ENCODE measurements at places on chromosomes 1 and 21. TPM values are rescaled to one million over a fixed set of nuclear protein-coding genes. Genes with fewer than 3 reads are reported as not detected.

GRCh38 chr1:223718850-223719249 is 6.5 kb downstream of the CAPN2 start:
- no peak for DNase-seq

DNA sequence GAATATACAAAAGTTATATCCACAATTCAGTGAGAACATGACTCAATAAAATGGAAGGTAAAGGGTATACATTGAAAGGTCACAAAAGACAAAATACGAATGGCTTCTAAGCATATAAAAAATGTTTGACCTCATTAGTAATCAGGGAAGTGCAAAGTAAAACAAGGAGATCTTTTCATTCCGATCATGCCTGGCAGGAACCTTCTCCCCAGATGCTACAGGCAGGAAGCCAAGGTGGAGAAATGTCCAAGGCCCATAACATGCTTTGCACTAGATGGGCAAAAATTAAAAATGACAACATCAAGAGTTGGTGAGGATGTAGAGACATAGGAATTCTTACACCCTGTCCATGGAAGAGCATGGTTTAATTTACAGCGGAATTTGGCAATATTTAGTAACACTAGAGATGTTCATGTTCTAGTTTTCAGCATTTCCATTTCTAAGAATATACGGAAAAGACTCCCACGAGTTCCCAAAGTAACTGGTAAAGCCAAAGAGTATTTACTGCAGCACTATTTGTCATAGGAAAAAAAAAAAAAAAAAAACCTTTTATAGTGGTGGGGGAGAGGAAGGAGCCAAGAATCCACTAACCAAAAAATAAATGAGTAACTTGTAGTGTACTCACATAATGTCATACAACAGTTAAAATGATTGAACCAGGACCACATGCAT is 184.5 kb upstream of the KAZN start:
- DNase-seq: no peak

DNA sequence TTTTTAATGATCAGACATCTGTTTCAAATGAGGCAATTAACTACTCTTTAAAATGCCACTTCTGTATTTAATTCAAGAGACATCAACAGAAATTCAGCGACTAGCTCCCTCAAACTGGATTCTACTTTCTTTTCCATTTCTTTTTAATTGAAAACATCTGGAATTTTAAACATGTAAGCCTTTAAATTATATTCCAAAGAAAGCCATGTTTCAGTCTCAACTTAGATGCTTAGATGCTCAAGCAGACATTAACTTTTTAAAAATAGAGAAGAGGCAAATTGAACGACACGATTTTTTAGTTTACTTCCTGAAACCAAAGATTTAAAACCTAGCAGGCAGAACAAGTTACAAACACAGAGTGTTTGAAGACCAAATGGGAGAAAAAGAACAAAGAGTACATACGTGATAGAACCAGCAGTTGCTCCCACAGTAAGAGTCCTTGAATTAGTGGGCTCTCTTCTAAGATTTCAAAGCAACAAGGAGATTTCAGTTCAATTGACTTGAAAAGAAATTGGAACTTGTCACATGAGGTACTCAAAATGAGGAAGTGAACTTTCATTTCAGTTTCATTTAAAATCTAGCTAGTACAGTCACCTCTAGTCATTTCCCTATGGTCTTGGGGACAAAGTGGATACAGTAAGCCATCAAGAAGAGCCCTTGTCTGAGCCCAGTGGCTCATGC is at the start of gene CTSS:
TSS of gene CTSS (minus strand) at position 483 of the 681 bp plus-strand sequence. CDS start 1,015 bp downstream, outside the sequence.
- no peak for DNase-seq

DNA sequence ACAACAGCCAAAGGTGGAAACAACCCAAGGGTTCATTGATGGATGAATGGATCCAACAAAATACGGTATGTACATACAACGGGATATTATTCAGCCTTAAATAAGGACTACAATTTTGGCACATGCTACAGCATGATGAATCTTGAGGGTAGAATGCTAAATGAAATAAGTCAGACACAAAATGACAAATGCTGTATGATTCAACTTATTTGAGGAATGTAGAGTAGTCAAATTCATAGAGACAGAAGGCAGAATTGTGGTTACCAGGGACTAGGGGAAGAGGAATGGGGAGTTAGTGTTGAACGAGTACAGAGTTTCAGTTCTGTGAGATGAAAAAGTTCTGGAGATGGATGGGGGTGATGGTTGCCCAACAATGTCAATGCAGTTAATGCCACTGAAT is 118.0 kb upstream of the PAXBP1 start:
- no peak for DNase-seq

DNA sequence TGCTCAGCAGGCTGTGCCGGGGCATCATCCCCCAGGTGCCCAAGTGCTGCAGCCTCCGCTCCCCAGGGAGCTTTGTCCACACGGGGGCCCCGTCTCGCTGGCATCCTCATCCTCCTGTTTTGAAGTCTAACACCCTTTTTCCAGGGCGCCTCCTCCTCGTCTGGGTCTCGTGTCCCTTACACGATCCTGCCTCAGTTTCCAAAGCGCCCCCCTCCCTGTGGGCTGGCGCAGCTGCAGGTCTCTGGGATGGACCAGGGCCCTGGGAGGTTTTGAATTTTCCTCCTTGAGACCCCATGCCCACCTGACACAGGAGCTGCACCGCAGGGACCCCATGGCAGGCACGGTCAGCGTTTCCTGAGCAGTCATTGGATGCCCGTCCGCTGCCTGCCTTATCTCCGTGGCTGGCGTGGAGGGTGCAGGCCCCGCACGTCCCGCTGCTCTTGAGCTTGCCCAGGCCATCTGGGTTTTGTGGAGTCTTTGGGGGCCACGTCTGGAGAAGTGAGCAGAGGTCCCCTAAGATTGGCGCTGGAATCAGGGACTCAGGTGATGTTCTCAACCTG is 37.4 kb upstream of the DIP2A start:
- DNase-seq: no peak

DNA sequence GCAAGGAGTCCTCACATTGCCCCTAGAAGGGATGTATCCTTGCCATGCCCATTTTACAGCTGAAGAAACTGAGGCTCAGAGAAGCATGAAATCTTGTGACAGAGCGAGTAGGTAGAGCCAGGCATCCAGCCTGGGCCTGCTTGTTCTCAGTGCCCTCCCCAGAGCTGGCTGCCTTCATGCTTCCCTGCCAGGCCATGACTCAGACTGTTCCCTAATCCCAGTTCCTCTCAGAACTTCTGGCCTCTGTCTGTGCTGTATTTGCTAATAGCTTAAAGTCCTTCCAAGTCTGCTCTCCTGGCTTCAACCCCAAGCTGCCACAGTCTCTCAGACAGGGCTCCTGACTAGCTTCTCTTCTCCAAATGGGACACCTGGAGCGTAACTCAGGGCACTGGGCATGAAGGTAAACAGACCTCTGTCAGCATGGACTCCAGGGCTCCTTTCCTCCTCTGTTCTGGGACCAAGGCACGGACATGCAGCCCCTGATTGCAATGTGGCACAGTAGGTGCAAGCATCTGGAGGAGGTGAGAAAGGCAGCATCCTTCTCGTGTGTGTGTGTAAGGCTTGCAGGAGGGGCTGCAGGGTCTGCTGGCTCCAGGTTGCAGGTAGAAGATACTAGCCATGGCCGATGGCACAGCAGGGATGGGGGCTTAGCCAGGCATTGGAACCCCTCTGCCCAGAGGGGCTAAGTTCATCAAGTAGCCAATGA is 122.7 kb downstream of the HMGB4 start:
- no peak for DNase-seq

- DNase-seq: no peak
Measured at GRCh38 chr21:43352568-43353281, 74.2 kb downstream of the SIK1 start.

DNA sequence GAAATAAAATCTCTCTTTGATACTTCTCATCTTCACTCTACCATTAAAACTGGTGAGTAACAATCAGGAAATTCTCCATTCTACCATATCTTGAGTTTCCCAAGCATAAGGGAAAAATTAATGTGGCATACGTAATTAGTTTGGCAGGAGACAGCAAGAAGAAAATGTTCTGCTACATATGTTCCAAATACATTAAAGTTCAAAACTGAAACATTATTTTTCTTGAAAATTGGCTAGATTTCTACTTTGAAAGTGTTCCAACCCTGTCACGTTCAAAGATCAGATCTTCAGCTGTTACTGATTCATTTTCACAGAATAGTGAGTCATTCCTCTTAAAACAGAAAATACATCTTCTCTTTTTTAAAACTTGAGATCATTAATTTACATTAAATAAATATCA is 48.5 kb downstream of the PIGK start:
- no peak for DNase-seq

GRCh38 chr21:29264721-29265120 is 34.0 kb upstream of the BACH1 start:
- no peak for DNase-seq

DNA sequence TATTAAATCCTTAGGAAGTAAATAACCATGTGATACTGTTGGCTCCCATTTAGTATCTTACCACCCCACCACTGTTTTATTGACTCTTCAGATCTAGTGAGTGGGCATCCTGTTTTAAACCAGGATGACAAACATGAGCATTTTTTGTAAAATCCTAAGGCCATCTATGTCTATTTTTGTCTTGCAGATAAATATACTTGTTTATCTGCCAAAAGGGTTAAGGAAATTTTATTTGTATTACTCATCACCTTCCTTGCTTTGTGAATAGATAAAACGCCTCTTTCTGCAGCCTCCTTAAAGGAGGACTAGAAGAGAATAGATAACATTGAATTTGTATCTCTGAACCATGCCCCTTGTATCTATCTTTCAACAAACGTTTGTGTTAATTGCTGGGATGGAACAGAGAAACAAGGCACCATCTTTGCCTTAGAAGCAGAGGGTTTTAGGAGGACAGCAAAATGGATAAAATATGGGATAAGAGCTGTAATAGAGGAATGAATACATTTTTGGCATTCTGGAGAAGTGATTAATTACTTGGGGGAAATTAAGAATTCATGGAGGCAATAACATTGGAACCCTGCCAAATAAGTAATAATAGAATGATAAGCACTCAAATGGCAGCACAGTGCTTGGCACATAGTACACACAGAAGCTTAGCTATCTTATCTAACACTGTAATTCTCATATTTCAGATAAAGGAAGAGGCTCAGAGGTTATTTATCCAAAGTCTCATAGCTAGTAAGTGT is 14.7 kb downstream of the YTHDF2 start:
- no peak for DNase-seq

GRCh38 chr1:33190701-33191100 is 8.9 kb upstream of the TRIM62 start:
- no peak for DNase-seq

- no peak for DNase-seq
Measured at GRCh38 chr1:85488126-85488525, 23.2 kb upstream of the DDAH1 start.

GRCh38 chr1:37461698-37462436 is 12.5 kb upstream of the ZC3H12A start:
- DNase-seq: no peak

- no peak for DNase-seq
Measured at GRCh38 chr21:42513985-42514882, 582 bp downstream of the SLC37A1 start.

- DNase-seq: no peak
Measured at GRCh38 chr1:40764981-40765380, 18.6 kb upstream of the KCNQ4 start.

GRCh38 chr1:22780696-22781095 is 70.1 kb downstream of the EPHB2 start:
- peak; percentile 75 for DNase-seq

GRCh38 chr1:174232761-174233160 is 73.4 kb downstream of the RABGAP1L start:
- DNase-seq: no peak

- DNase-seq: no peak
Measured at GRCh38 chr1:199096591-199096990, 457.8 kb downstream of the PTPRC start.

GRCh38 chr1:21216835-21217811 is 40.4 kb upstream of the EIF4G3 start:
- peak; percentile 80 for DNase-seq

- no peak for DNase-seq
Measured at GRCh38 chr1:26102526-26102925, 9.1 kb upstream of the PDIK1L start.

DNA sequence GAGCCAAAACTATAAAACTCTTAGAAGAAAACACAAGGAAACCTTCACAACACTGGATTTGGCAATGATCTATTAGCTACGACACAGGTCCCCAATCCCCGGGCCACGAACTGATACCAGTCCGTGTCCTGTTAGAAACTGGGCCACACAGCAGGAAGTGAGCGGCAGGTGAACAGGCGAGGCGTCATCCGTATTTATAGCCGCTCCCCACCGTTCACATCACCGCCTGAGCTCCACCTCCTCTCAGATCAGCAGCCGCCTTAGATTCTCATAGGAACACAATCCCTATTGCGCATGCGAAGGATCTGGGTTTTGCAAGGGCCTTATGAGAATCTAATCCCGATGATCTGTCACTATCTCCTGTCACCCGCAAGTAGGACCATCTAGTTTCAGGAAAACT is 11.9 kb downstream of the TFB2M start:
- DNase-seq: no peak

GRCh38 chr1:243299069-243299468 is 43.2 kb downstream of the SDCCAG8 start:
- DNase-seq: no peak

DNA sequence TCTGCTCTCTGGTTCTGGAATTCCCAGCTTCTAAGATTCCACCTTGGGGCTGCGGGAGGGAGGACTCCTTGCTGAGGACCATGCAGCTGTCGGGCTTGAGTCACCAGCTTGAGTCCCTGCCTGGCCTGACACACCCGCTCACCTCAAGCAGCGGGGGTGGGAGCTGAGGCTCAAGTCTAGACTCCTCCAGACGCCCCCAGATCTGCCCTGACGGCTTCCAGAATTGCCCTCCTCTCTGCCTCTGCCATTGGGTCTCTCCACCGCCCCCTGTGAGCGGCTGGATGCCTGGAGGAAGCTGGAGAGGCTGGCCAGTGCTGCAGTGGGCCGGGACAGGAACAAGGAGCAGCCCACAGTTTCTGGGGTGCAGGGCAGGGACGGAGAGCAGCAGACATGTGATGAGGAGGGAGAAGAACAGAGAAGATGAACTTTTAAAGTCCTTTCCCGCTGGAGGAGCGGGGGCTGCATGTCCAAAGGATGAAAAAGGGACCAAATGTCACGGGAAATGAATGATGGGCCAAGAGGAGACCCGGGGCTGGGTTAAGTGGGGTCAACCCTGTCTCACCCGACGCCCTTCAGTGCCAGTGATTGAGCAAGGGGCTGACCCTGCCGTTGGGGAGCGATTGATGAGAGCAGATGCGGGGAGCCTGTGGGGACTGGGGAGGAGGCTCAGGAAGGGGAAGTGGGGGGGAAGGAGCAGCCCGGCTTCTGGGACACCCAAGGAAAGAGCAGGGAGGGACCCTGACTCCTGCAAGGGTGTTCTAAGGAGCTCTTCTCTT is 13.5 kb downstream of the CRABP2 start:
- DNase-seq: peak; percentile 49

TAL1 gene
- total RNA-seq: 2.9 TPM

ELAPOR1 gene
- not detected for total RNA-seq

ZFP69B gene
- 6.2 TPM for total RNA-seq

NDUFS5 gene
- total RNA-seq: 701 TPM

BCL2L15 gene
- total RNA-seq: 1.2 TPM

SPATA21 gene
- 0.05 TPM for total RNA-seq

MIXL1 gene
- not detected for total RNA-seq

OR2L13 gene
- not detected for total RNA-seq

CFHR3 gene
- 0.99 TPM for total RNA-seq

All from SJCRH30 (cell line).